ENCODE measurements at places on chromosomes 3 and 15.
A peak's percentile ranks its signal among the peaks of the same experiment; 100 is the strongest.

DNA sequence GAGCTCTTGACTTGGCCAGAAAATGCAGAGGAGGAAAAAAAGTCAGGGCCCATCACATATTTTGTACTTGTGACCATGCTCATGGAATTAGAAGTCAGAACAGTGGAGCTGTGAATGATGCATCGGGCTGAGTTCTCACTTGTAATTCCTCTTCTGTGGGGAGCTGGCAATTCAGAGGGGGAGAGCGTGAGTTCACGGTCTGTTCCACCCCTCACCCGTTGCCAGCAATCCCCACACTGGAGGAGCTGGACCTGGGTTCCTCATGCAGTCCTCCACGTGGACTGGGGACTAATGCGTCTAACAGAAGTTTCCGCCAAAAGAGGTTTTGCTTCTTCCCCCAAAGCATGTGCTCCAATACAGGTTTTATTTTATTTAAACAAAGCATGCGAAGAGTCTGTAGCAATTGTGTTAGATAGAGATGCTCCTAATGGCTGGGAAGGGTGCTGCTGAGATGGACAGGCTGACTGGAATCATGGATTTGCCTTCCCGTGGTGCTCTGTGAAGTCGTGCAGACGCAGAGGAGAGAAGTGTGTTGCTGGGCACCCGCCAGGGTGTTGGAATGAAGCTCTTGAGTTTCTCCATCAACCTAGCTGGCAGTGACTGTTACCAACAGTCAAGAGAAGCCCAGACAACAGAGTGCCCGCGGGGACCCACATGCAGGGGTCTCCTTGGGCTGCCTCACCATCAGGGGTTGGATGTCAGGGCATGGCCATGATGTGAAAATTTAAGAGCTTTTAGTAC, 77.4 kb upstream of the PCSK6 start:
- no peak for DNase-seq

DNA sequence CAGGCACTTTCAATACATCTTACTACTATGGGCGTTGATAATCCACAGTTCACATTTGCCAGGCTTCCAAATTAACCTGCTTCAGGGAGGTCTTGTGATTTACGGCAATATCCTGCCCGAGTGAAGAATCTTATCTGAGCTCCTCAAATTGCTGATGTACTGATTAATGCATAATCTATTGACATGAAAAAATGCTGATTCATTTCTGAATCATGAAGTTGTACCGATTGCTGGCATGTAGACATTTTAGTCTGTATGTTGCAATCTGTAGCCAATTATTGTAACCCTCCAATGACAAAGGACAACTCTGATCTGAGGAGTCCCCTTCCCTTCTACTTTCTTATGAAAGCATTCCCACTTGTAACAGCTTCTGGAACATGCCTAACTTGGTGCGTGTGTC, 97.2 kb downstream of the SEC22A start:
- no peak for DNase-seq

GRCh38 chr3:115903843-115904242, 280.5 kb downstream of the GAP43 start:
- DNase-seq, result no peak

DNA sequence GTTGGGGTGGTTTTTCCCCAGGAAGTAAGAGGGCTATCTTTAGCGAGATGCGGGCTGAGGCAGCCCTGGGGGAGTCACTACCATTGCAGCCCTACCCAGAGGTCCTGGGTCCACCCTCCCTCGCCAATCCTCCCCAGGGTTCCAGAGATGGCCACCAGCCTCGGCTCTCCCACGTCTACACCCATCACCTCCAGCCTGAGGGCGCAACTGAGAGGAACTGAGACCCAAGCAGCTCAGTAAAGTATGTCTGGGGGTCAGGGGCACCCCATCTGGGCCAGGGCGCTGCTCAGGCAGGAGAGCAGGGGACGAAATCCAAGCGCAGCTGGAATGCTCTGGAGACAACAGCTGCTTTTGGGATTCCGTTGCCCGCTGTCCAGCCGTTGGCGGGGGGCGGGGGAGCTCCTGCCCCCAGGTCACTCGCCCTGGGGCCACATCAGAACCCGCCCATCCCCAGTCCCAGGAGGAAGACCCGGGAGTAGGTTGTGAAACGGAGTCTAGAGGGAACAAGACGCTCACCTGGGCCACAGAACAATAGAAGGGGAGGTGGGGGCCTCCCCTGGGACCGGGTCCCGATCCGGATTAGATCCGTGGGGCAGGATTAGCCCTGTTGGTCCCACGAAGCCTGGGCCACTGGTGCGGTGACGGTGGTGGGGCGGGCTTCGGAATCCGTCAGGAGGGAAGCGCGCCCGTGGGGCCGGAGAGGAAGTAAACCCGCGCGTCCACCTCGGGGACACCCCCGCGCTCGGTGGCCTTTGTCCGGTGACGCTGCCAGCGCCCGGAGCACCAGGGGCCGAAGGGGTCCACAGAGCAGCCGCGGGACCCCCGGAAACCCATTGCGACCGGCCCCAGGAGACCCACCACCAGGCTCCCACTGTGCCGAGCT, 1.4 kb upstream of the NDUFAF3 start:
- no peak for DNase-seq

DNA sequence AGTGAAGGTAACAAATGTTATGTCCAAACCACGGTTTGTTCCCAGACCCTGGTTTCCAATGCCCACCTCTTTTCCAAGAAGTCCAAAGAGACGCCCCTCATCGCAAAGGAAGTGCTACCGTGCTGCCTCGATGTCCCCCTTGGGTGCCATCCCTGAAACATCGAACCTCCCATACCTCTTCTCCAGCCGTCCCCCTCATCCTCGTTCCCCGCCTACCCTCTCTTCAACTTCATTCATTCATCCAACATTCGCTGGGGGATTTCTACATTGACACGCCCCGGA, 467 bp downstream of the TIPIN start:
- no peak for DNase-seq

DNA sequence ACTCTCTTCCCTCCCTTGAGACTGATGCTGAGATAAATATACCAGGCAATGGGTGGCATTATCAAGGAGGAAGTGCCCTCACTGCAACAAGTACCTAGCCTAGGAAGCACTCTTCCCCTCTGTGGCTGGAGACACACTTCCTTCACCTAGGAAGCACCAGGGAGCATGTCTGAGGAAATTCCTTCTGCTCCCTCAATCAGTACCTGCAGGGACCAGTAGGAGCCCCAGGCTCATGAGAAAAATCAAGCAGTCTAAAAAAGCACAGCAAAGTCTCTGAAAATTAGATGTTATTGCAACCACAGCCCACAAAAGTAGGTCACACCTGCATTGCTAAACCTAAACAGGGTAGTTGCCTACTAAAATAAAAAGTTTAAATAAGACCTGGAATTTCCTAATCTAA, 78.2 kb upstream of the TRPM1 start:
- DNase-seq, result no peak

- no peak for DNase-seq
Observed at GRCh38 chr3:175704366-175705055, 845.4 kb downstream of the NAALADL2 start.

- no peak for DNase-seq
Observed at GRCh38 chr15:89860431-89860830, 33.4 kb downstream of the AP3S2 start.

GRCh38 chr3:52119099-52119498, 35.1 kb downstream of the POC1A start:
- no peak for DNase-seq

- no peak for DNase-seq
Observed at GRCh38 chr3:37675833-37676596, 185.7 kb upstream of the CTDSPL start.

DNA sequence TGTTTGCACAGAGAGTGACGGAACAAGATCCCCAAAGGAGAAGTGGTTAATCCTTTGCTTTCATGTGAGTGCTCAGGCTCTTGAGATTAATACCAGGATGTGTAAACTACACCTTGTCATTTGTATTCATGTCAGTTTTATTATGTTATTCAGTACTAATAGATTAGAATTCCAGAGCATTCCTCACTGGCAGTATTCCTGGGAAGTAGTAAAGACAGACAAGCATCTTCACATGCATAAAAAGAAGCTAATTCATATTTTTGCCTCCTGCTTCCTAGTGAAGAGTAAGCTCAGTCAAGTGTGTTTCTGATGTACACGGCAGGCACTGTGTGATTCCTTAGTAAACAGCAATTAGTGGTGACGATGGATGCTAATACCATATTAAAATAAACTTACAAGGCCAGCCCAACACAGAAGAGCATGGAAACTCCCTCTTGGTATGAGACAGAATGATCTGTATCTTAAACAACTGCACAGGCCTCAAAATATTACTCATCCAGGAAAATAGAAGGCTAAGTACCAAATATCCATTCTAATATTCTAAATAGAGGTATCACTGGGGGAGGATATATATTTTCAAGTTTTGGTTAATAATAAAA, 336.8 kb upstream of the MCTP2 start:
- no peak for DNase-seq

GRCh38 chr3:23741036-23741706, 64.6 kb upstream of the UBE2E1 start:
- no peak for DNase-seq

DNA sequence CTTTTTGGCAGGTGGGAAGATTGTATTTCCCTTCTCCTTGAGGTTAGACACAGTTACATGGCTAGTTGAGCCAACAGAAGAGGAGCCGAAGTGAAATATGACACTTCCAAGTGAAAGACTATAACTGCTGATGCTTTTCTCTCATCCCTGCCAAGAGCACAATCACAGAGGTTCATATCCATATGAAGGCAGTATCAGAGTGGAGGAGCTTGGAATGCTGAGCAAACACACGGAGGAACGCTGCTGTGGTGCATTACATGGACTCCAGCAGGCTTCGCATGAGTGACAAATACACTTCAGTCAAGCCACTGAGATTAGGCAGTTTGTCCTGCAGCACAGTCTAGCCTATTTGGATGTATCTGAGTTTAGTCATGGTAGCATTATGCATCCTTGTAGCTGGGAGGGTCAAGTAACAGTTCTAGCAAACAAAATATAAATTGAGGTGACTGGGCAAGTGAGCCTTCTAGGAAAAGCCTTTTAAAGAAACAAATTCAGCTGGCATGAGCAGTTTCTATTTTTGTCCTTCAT, 5.4 kb downstream of the IQCF6 start:
- DNase-seq, result no peak

GRCh38 chr15:52362497-52362896, 66.9 kb upstream of the MYO5C start:
- no peak for DNase-seq

DNA sequence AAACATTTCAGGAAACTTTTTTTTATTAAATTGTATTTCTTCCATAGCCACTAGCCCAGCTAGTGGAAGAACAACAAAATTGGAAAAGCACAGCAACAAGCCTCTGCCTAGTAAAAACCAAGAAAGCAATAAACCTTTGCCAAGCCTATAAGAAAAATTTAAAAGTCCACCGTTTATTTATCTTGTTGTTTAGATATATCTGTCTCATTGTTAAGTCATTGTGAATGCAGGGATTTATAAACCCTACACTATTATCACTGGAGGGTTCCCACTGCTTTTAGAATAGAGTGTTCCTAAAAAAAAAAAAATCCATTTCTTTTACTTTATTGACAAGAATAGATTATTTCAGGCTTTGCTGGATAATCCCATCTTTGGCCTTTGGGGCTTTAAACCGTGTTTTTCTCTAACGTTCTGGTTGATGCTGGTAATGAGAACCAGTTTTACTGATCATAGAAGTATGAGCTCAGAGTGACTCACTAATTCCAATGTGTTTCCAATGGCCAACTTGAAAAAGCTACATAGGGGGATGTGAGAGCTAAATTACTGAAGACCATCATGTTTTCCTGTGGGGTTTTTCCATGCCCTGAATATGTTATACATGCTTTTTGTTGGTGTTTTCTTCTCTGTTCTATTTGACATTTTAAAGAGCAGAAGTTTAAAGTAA, 634.1 kb downstream of the RBMS3 start:
- DNase-seq, result no peak

GRCh38 chr3:138347960-138348753, at the start of gene MRAS:
TSS of gene MRAS (plus strand) at chr3:138348579. CDS start at chr3:138372884, 24,305 bp downstream.
- DNase-seq, result peak; percentile 67

GRCh38 chr3:72181251-72181650, 396.3 kb upstream of the PROK2 start:
- DNase-seq, result no peak

- no peak for DNase-seq
Observed at GRCh38 chr3:45972534-45973402, 22.9 kb downstream of the FYCO1 start.

DNA sequence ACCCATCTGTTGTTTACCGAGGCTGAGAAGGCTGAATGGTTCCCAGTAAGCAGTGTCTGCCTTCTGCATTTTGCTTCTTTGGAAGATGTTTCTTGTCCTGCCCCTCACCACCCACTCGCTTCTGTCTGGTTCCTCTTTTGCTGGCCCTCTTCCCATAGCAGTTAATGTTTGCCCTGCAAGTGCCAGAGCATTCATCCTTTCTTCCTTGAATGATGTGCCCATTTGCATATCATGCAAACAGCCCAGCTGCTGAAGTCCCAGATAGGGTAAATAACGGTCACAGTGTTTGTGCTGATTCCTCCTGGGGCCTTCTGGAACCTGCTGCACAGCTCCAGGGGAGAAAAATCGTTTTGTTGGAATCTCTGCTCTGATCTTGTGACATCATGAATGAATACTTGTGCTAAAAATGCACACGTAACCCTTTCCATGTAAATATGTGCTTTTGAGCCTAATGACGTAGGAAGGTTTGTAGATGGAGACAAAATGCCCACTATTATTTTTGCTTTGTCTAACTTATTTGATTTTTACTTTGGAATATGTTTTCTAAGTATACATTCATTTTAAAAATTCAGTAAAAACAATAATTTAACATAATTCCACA, 381.0 kb downstream of the SOX2 start:
- peak; percentile 57 for DNase-seq

DNA sequence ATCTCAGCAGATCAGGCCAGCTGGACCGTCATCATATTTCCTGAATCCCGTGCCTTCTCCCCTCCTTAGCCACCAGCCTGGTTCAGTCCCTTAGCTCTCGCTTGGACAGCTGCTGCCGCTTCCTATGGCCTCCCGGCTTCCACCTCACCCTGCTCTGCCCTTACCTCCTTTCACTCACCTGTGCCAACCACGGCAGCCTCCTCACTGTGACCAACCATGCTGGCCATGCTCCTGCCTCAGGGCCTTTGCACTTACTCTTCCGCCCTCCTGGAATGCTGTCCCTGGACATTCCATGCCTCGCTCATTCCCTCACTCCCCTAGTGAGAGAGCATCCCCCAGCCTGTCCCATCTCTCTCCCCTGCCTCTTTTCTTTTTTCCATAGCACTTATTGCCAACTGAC, 19.2 kb downstream of the GRIP2 start:
- DNase-seq, result no peak

DNA sequence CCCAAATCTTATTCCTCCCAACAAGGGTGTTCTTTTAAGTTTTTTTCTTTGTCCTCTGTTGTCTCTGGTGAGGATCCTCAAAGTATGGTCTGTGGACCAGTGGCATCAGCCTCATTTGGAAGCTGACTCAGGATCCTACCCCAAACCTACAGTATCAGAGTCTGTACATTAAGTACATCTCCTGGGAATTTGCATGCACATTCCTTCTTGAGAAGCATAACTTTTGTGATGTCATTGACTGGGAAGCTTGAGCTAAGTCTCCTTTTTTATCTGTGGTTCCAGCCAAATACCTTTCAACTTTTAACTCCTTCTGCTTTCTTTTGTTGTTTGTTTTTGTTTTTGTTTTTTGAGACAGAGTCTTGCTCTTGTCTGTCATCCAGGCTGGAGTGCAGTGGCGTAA, 40.5 kb downstream of the ARMC8 start:
- DNase-seq, result no peak

Measured in NCI-H2081 (cell line).